ENCODE measurements at places on chromosomes 7 and 10.

- no peak for DNase-seq
Measured at GRCh38 chr7:15376600-15376999, 185.2 kb downstream of the AGMO start.

- no peak for DNase-seq
Measured at GRCh38 chr7:95859429-95859828, 87.1 kb downstream of the DYNC1I1 start.

DNA sequence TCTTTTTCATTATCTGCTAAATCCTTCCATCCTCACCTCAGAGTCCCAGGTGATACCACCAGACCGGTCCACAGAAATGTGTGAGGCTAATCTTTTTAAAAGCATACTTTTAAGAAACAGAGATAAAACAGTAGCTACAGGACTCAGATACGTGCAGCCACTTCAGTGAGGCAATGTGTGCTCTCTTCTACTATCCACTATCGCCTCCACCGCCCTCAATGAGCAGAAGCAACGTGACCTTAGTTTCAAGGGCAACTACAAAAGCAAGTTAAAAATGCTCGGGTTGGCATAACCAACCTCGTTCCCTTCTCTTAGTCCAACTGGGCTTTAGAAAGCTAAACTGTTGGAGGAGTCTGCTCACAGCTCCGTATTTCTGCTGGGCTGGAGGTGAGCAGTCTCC is 4.2 kb downstream of the FGFR2 start:
- no peak for DNase-seq

- no peak for DNase-seq
Measured at GRCh38 chr7:108637049-108637621, 67.5 kb downstream of the DNAJB9 start.
